ENCODE measurements at places on chromosomes 6 and 20.

- DNase-seq: peak; percentile 43
These were observed 80.7 kb downstream of the THBS2 start for GRCh38 chr6:169172946-169173345.

DNA sequence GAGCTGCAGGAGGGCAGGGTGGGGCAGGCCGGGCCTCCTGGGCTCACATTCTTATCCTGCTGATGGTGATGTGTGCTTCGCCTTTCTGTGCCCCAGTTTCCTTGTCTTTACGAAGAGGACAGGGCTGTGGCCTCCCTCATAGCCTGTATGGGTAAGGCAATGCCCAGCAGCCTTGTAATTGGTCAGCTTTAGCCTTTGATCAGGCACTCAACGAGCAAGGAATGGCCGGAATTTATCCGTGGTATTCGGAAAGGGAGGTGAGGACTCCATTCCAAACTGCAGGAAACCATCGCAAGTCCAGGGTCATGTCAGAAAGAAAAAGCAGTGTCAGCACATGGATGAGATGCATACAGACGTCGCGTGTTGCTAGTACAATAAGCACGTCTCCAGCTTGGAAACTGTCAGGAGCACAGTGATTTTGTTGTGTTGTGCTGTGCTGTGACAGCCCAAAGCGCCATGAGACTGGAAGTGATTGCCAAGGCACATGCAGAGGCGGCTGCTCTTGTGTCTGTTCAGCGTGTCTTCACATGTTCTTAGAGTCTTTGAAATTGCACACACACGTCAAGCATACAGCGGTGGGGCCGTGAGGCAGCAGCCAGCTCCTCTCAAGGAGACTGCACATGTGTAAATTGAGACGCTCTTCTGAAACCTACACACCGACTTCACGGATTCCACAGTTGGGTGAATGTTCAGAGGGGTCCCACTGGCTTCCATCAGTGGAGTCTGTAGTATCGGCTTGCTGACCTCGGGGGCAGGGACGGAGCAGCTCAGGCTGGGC is 6.2 kb downstream of the SS18L1 start:
- no peak for DNase-seq

DNA sequence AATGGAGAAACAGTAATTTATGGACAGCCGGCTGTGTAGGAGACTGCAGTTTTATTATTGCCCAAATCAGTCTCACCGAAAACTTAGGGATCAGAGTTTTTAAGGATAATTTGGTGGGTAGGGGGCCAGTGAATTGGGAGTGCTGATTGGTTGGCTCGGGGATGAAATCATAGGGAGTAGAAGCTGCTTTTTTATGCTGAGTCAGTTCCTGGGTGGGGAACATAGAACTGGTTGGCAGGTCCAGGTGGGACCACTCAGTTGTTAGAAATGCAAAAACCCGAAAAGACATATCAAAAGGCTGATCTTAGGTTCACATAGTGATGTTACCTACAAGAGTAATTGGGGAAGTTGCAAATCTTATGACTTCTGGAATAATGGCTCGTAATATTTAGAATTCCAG is 59.3 kb downstream of the DOP1A start:
- DNase-seq: no peak

GRCh38 chr6:7526755-7527154 is 14.7 kb upstream of the DSP start:
- DNase-seq: no peak

DNA sequence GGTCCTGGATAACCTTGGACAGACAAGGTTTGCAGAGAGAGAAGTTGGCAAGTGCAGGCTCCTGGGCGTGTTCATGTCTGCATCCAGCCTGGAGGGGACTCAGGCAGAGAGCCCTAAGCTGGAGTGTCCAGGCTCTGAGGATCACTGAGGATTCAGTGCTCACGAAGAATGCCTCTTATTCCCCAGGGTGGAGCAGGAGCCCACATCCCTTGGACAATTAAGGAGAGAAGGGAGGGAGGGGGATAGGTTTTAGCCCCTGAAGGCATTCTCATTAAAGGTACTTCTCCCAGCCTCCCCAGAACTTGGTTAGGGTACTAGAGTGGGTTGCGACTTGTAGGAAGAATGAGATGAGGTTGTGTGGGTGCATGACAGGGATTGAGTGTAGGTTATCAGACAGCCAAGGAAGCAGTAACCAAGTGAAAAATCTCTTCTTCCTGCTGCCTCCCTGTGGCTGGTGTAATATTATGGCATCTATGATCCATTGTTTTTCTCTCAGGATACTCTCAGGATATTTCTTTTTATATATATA is 680 bp downstream of the HLA-DPB1 start:
- DNase-seq: no peak

DNA sequence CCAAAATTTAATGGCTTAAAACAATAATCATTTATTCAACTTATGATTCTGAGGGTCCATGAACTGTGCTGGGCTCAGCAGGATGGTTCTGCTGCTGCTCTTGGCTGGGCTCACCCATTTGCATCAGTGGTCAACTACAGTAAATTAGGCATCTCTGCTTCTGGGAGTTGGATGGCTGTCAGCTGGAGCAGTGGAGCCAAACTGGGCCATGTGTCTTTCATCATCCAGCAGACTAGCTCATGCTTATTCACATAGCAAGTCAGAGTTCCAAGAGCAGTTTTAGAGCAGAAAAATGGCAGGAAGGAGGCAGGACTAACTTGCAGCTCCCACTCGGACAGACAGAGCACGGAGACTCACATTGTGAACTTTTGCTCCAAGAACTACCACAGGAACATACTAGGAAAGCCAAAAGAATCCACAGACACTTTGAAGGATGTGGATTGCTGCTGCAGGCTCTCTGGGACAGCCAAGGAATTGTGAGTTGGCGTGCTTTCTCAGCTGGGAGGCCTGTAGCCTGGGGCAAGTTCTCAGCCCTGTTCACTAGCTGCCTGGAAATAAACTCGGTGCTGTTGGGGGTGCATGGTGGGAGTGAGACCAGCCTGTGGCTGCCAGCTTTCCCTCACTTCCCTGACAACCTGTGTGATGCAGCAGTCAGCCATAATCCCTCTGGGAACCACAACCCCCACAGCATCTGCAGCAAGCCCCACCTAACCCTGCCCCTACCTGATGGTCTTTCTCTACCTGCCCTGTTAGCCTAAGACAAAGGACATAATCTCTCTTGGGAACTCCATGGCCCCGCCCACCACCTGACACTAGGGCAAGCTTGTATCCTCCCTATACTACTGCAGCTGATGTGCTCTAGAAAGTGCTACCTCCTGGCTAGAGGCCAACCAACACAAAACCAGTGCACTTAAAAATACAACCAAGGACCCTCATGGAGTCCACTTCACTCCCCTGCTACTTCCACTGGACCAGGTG is 129.0 kb downstream of the JPH2 start:
- DNase-seq: no peak

- DNase-seq: no peak
These were observed 28.1 kb upstream of the SLC22A23 start for GRCh38 chr6:3484946-3485345.

GRCh38 chr6:135658481-135658880 is 160.9 kb upstream of the AHI1 start:
- DNase-seq: no peak

- no peak for DNase-seq
These were observed 52.0 kb downstream of the PRDM1 start for GRCh38 chr6:106138151-106138550.

DNA sequence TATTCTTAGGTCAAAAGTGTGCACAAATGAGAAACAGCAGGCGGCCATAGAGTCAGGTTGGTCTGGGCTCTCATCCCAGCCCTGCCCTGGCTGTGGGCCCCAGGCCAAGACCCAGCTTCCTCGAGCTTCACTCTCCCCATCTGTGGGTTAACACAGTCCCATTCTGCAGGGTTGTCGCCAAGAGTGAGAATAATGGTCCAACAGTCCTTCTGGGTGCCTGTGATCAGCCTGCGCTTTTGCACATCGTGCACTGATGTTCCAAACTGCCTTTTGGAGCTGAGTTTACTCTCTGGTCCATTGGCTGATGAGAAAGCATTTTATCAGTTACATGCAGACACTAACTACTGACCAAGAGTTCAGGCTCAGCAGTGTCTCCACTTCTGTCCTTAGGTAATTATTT is 82.6 kb downstream of the INSM1 start:
- DNase-seq: no peak

- no peak for DNase-seq
These were observed 22.4 kb downstream of the CALHM6 start for GRCh38 chr6:116483616-116484015.

- no peak for DNase-seq
These were observed 11.5 kb downstream of the SLC2A10 start for GRCh38 chr20:46720776-46721425.

- DNase-seq: no peak
These were observed 79.9 kb downstream of the TFAP2C start for GRCh38 chr20:56708991-56709390.

DNA sequence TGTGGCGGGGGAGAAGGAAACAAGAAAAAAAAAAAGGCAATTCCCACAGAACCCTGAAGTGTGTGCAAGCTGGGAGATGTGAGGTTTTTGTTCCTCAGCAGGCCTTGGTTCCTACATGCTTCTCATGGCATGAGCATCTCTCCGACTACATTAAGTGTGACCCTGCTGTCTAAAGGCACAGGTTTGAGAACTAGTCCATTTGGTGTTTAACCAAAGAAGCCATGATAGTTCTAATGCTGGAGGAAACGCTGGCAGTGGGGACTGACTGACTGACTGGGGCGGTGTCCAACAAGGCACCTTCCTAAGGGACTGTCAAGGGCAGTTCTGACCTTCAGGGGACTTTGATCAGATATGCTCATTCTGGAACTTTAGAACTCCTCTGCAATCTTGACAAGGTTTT is 3.8 kb downstream of the TXNDC5 start:
- DNase-seq: no peak

DNA sequence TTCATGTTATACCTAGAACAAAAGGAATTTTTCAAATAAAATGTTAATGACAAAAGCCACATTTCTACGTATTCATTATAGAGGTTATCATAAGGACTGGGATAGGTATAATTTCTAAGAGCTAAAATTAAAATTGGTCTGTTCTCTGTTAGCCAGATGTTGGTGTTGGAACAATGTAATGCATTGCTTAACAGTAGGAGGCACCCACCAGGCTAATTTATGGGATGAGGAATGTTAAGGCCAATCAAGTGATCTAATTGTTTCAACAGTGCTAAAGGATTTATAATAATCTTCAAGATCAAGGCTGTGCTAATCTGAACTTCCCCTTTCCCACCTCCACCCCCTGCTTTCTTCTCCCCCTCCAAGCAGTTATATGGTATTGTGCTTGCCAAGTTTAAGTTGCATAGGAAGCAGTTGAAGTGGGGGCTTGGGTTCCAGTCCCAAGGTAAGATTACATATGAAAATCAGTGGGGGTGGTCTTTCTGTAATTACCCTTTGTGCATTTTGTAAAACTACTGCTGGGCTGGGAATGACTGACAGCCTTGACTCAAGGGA is 89.2 kb upstream of the BACH2 start:
- peak; percentile 34 for DNase-seq
